NCI-H1092 treated with DMSO at 0.1 percent for 48 hours (cell line): ENCODE measurements at places on chromosomes 1 and 21.

GRCh38 chr1:17356387-17357026 is 15.5 kb upstream of the PADI6 start:
- DNase-seq: no peak

- DNase-seq: no peak
Measured at GRCh38 chr1:226633541-226634165, 85.1 kb downstream of the STUM start.

GRCh38 chr1:54003249-54003646 is 14.7 kb downstream of the LDLRAD1 start:
- no peak for DNase-seq

DNA sequence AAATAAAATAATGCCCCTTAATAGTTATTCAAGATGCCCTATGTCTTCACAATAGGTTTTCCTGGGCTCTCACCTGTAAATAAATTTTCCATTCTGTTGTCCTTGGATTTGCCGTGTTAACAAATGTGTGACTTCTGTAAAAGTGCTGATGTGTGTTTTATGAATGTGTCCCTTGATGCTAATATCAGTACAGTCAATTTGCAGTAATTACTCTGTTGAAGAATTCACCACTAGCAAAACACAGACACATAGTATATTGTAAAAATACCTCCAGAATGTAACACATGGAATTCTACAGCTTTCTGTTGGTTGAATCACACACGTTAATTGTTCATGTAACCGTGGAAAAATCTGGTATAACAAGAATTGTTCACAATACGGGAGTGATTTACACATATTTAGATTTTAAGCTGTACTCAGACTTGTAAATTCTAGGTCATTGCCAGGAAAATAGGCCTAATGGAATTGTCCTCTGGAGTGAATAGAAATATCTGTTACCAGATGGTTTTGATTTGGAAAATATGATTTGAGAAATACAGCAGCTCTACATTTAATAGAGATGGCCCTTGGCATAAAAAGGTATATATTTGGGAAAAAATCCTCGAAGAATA is 36.7 kb upstream of the KCNK2 start:
- DNase-seq: no peak

- peak; percentile 15 for DNase-seq
Measured at GRCh38 chr1:52927212-52928014, at the start of gene SCP2. SCP2 (plus strand) TSS chr1:52927276; CDS start chr1:52927397, 121 bp downstream.

DNA sequence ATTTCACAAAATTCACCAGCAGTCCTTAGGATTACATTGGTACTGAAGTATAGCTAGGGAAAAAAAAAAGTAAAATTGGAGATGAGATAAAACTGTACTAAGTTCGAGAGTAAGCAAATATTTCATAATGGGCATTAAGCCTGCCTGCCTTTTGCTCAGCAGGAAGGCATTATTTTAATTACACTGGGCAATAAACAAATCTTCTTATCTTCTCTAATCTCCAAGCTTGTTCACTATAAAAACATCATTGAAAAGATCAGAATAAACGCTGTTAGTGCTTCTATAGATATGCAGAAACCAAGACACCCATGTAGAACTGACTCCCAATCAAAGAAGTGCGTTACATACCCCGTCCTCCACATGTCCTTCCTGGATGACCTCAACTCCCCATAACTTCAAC is 174.2 kb upstream of the CHODL start:
- no peak for DNase-seq

DNA sequence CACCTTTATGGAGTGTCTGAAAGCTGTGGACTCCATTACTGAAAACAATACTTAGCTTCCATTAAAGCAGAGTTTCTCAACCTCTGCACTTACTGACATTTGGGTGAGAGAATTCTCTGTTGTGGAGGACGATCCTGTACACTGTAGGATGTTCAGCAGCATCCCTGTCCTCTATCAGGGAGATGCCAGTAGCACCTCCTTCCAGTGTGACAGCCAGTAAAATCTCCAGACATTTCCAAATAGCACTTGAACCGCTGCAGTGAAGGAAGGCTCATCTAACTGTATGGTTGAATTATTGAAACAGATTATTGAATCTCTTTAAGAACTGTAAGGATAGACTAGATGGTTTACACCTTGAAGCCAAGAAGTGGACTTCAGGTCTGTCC is 3.1 kb downstream of the PRDM2 start:
- no peak for DNase-seq

DNA sequence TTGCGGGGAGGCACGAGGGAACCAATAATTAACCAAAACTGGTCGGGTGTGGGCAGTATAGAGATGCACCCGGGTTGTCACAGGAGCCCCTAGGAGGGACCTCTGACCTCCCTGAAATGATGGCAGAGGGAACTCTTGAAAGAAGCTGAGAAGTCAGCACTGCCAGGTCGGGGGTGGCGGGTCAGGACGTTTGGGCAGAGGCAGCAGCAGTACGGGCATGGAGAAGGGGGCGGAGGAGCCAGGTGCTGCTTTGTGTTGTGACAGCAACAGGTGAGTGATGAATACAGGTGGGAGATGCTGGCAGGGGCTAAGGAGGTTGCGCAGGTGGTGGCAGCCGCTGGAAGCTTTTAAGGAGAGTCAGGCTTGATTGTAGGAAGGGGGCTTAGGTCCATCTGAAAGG is 11.7 kb downstream of the TNFRSF1B start:
- no peak for DNase-seq

DNA sequence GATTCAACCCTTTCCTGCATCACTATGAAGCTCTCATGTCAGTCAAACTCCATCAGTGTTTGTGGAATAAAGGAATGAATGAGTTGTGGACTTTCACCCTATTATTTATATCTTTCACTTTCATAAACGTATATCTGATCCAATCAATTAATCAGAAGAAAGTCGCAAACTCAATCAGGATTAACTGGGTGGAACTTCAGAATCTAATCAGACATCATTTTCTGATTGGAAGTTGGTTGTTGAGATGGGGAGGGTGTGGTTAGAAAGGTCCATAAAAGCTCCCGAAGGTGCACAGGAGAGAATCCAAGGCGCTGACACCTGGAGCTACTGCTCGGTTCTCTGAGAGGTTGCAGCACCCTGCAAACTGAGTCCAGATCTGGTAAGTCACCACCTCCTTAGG is at the start of gene PRAMEF12:
Gene PRAMEF12, plus strand, starts transcription at position 301 of the 400 bp plus-strand sequence. CDS start 1,130 bp downstream, outside the sequence.
- no peak for DNase-seq

DNA sequence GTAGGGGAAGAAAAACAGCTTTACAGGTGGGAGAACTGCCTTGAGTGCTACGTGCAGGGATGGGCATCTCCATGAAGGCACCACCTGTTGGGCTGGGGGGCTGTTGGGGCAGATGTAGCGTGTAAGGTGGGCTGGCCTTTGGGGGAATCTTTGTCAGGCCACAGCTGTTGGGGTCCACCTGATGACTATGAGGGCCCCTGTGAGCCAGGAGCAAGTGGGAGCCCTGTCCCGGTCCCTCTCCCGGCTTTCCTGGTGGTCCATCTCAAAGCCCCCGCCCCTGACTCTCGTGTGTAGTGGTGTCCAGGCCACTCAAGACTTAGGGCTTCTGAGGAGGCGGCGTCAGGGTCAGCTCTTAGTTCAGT is 13.5 kb downstream of the SLC37A1 start:
- no peak for DNase-seq

DNA sequence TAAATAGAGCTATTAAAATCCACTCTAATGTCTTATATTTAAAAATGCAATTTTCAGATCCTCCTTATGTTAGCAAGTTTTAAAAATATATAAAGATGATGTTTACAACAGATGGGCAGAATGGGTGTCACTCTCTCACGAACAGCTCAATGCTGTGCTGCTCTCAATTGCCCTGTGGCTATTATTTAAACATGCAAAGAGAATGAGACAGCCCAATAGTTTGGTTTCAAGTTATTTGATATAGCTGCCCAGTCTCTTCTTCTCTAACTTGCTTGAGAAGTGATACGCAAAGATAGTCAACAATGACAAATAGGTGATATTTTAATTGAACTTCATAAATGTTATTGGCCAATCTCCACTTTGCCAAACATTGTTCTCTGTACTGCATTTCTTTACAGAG is 199.3 kb upstream of the GREM2 start:
- DNase-seq: no peak

DNA sequence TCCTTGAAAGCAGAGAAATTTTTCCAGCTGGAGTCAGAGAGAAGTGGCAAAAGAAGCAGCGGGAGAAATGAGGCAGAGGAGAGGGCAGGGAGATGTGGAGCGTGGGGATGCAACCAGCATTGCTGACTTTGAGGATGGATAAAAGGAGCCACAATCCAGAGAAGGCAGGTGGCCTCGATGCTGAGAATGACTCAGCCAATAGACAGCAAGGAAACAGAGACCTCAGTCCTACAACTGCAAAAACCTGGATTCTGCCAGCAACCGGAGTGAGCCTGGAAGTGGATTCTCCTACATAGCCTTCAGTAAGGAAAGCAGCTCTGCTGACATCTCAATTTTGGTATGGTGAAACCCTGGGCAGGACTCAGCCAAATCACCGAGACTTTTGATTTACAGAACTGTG is 128.9 kb upstream of the ATP1B1 start:
- DNase-seq: no peak

GRCh38 chr1:227938911-227939790 is 8.6 kb downstream of the WNT9A start:
- no peak for DNase-seq

DNA sequence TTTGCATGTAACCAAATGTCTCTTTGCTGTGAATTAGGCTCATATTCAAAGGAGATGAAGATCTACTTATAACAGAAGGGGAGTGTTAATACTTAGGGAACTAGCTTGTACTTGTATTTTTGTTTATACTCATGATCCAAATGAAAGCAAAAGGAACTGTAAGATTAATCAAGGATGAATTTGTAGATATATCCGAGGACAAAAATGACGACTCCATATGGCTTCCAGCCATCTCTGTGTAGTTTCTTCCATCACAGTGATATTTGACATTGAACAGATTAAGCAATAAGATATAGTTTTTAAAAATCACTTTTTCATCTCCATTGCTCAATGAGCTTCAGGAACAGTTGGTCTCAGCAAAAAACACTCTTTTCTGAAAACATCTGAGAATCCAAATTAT is 257.4 kb upstream of the CAMK1G start:
- DNase-seq: no peak

DNA sequence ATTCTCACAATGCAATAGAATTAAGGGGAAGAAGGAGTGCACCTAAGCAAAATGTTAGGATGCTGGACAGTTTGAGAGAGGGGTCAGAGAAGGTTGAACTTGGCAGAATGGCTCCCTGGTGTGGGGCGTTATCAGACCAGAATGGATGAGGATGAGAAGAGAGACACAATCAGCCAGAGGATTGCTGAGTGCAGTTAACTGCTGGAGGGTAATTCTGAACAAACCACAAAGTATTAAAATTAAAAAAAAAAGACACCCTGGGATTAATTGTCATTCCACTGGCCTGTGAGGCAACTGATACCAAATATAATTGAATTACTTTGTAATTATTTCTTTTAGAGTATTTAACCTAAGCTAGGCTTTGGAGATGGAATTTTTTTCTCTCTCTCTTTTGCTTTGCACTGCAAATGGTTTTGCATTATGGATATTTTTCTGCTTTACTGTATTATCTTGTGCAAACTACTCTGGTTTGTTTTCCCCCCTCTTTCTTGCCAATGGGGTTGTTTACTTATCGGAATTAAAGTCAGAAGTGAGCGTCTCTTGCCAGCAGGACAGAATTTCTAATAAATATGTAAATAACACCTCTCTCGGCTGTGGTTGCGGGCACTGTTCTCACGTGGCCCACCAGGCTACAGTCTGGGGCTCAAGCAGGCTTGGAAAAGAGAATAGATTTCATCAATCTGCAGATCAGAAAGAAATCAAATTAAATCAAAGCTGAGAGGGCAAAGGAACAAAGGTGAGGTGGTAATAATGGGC is 572.9 kb upstream of the CAMK1G start:
- peak; percentile 49 for DNase-seq

GRCh38 chr1:181134543-181135436 is 46.3 kb downstream of the IER5 start:
- no peak for DNase-seq

- no peak for DNase-seq
Measured at GRCh38 chr21:21199342-21200102, 201.3 kb downstream of the NCAM2 start.

- peak; percentile 79 for DNase-seq
Measured at GRCh38 chr1:154574716-154575115, 7.1 kb downstream of the CHRNB2 start.

GRCh38 chr1:244041466-244042120 is 9.5 kb upstream of the ZBTB18 start:
- DNase-seq: no peak

- no peak for DNase-seq
Measured at GRCh38 chr1:64946916-64947315, 19.4 kb downstream of the JAK1 start.

DNA sequence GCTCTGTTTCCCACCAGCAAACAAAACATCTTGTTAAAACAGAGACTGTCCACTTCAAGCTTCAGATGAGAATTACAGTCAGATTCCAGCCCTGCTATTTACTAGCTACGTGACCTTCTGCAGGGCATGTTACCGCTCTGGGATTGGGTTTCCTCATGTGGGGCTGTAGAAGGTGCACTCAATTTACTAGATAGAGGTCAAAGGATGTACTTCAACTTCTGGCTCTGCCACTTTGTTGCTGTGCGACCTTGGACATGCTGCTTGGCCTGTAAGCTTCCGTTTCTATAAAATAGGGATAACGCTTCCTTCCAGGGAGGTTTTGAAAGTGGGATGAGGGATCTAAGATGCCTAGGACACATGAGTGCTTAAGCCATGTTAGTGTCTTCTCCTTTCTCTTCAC is 46.0 kb upstream of the LRIG2 start:
- DNase-seq: no peak

DNA sequence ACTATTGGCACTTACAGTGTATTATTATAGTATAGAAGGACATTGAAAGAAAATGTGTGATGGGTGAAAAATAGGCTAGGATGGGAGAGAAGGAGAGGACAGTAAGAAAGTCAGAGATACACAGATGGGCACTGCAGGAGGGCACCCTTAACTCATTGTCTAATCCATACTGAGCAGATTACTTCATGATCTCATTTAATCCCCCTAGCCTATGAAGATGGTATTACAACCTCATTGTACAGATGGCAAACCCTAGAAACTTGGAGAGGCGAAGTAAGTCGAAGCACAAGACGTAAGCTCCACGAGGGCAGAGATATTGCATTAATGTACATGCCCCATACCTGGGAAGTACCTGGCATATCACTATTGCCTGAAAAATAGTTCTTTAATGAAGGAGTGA is 346.9 kb upstream of the DAB1 start:
- DNase-seq: no peak

- DNase-seq: no peak
Measured at GRCh38 chr1:177848577-177848976, 121.3 kb downstream of the SEC16B start.

GRCh38 chr1:208844158-208844557 is 600.0 kb upstream of the PLXNA2 start:
- DNase-seq: no peak

- DNase-seq: no peak
Measured at GRCh38 chr1:214072426-214073157, 84.8 kb downstream of the PROX1 start.

GRCh38 chr1:59516881-59517280 is 220.0 kb downstream of the FGGY start:
- DNase-seq: no peak

DNA sequence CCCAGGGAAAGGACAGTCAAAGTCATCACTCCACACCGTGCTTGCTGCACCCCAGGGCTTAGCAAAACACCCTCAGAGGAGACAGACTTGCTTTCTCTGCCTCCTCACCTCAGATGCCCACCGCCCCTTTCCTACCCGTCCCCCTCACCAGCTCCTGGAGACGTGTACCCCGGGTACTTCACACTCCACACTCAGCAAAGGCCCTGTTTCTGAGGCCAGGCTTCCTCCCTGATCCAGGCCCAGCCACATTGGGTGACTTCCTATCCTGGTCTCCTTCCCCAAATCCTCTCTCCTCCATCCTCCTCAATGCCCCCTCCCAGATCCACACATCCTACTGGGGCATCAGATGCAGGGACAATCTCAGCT is 116.7 kb downstream of the DMRTB1 start:
- no peak for DNase-seq
